Hindlimb muscle (tissue), 1 donor: ENCODE measurements at places on chromosomes 7 and 10.

DNA sequence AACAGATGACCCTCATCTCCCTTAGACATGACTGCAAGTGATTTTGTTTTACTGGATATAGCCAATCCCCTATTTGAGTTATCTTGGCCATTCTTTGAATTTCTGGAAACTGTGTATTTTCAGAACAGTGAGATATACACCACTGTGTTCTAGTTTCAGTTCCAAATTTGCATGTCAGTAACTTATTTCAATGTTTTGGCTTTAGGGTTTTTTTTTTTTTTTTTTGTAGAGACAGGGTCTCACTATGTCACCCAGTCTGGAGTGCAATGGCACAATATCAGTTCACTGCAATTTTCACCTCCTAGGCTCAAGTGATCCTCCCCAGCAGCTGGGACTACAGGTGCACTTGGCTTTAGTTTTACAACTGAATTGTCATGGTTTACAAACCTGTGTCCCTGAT, 67.2 kb downstream of the ATAD1 start:
- no peak for DNase-seq

DNA sequence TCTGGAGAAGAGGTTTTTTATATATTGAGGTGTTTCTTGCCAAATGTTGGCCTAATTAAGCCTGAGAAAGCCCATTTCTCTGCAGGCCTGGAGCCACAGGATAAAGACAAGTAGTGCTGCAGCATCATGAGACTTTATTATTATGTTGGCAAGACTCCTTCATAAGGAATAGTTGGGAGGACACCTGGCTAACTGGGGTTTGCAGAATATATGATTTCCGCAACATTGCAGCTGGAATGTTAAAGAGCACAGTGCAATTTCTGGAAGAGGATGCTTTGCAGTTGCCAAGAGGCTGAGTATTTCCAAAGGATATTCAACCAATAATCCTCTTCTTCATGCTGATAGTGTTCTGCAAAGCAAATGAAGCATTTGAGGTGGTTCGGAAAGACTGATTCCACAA, 1512.8 kb upstream of the LRRTM3 start:
- peak; percentile 57 for DNase-seq

DNA sequence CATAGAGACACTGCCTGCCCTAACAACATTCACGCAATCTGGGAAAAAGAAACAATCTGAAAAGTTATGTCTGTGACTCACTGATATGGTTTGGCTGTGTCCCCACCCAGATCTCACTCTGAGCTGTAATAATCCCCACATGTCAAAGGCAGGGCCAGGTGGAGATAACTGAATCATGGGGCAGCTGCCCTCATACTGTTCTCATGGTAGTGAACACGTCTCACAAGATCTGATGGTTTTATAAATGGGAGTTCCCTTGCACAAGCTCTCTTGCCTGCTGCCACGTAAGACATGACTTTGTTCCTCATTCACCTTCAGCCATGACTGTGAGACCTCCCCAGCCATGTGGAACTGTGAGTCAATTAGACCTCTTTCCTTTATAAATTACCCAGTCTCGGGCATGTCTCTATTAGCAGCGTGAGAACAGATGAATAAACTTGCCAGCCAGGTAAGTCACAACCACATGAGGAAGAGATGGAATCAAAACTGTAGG, 341.5 kb upstream of the AOAH start:
- no peak for DNase-seq

DNA sequence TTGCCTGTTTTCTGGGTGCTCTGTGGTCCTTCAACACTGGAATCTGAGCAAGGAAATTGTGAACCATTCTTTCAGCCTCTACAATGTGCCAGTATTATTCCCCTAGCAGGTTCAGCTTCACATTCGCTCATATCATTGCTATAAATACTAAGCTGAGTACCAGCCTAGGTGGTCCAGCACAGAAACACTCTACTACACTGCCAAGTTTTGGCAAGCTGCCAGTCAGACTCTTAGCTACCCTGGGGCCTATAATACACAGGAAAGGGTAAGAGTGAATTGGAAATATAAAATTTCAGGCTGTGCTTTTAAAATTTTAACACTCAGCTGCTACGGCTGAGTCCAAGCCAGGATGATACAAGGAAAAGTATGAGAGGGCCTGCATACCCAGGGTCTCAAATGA, 49.9 kb upstream of the PPP1R3A start:
- DNase-seq = no peak

- DNase-seq = no peak
Observed at GRCh38 chr7:102285540-102286236, 980 bp upstream of the SH2B2 start.

DNA sequence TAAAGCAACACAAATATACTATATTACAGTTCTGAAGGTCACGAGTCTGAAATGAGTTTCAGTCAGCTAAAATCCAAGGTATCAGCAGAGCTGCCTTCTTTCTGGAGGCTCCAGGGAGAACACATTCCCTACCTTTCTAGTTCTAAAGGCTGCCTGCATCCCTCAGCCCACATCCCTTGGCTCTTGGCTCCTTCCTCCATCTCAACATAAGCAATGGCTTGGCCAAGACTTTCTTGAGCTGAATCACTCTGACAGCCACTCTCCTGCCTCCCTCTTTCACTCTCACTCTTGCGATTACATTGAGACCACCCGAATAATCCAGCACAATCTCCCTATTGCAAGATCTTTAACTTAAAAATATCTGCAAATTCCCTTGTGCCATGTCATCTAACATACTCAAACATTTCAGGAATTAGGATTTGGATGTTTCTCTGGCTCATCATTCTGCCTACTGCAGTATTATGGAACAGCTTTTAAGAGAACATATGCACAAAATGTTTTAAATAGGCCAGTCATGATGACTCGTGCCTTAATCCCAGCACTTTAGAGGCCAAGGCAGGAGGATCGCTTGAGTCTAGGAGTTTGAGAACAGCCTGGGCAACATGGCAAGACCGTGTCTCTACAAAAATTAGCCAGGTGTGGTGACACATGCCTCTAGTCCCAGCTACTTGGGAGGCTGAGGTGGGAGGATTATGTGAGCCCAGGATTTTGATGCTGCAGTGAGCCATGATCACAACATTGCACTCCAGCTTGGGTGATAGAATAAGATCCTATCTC, 144.2 kb upstream of the VSTM2A start:
- no peak for DNase-seq

- no peak for DNase-seq
Observed at GRCh38 chr7:6197801-6198551, 74.4 kb downstream of the CYTH3 start.

DNA sequence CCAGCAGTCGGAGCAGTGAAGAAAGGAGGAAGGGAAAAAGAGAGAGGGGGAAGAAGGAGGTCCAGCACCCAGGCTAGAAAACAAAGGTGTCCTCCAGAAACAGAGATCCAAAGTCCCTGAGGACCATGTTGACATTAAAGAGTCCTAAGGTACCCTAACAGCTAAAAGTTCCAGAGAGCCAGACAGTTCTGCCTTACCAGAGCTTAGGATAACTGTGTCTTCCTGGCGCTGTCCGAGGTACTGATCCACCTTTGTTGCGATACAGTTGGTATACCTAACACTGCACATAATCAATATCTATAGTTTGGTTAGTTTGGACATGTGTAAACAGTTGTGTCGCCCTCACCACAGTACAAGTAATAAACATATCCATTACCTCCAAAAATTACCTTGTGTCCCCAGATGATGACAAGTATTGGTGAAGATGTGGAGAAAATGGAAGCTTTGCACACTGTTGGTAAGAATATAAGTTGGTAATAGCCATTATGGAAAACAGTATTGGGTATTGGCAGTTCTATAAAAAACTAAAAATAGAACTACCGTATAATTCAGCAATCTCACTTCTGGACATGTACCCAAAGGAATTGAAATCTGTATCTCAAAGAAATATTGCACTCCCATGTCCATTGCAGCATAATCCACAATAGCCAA, 59.8 kb downstream of the GRID1 start:
- DNase-seq = peak; percentile 21

GRCh38 chr10:97210543-97210960, 24.8 kb upstream of the SLIT1 start:
- peak; percentile 59 for DNase-seq

GRCh38 chr10:3873728-3874461, 88.9 kb upstream of the KLF6 start:
- DNase-seq = peak; percentile 80

- no peak for DNase-seq
Observed at GRCh38 chr10:42646687-42647640, 8.6 kb upstream of the ZNF33B start.

- no peak for DNase-seq
Observed at GRCh38 chr10:48266528-48266927, 8.0 kb downstream of the FRMPD2 start.

GRCh38 chr7:75679060-75679459, 59.7 kb downstream of the HIP1 start:
- no peak for DNase-seq

GRCh38 chr7:146728611-146729010, 612.0 kb downstream of the CNTNAP2 start:
- DNase-seq = no peak

GRCh38 chr10:96096958-96097357, 33.1 kb upstream of the ZNF518A start:
- DNase-seq = no peak

- peak; percentile 34 for DNase-seq
Observed at GRCh38 chr7:101633511-101633910, 4.4 kb upstream of the MYL10 start.

GRCh38 chr7:128019288-128019687, 11.9 kb downstream of the LRRC4 start:
- DNase-seq = no peak

DNA sequence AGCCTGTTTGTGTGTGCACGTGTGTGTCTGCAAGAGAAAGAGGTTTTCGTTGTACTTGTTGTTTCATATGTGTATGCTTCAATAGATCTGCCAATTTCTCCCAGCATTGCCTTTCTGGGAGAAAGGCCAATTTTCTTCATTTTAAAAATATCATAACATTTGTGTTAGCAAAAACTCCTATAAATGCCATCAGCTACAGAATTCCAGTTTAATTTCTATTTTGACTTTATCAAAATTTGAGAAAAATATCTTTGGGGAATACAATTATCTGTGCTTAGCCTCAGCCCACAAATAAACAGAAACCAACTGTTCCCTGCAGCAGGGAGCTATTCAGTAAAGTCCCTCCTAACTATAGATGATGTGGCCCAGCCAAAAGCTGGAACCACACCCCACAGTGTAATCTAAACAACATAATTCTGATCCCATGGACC, 68.3 kb upstream of the MGMT start:
- DNase-seq = peak; percentile 53

- DNase-seq = no peak
Observed at GRCh38 chr10:13628661-13629060, 41.9 kb downstream of the PRPF18 start.

DNA sequence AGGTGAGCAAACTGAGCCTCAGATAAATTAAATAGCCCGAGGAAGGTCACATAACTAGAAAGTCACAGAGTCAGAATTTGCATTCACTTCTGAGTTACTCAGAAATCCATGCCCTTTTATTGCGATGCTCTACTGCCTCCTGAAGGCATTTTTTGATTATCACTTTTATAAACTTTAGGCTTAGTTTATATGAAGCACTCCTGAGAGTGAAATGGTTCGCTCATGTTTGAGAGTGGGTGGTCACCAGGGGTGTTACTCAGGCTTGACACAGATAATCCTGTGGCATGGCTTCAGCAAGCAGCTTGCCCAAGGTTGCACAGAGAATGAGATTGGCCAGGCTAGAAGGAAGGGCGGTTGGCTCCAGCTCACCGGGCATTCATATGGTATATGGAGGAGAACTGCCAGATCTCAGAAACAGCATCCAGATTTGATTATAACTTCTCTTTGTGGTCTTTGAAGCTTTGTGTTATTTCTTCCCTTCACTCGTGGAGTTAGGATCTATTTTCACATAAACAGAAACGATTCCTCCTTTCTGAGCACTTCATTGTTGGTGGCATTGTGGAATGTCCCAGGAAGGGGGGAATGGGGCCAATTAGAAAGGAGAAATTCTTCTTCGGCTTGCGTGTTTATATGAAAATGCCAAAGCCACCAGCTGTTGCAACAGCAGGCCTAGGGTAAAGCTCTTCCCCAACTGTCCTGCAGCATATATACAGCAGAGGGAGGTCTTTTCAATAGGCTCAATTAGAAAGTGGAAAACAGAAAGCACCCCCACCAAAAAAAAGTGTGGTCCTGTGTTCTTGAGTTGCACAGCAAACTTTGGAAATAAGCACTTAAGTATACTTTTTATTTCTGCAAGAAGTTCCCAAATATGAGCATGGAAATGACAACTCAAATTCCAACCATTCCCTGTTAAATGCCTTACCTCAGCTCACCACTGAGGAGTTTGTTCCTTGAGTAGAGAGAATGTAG, 628.8 kb downstream of the SUGCT start:
- peak; percentile 40 for DNase-seq

GRCh38 chr7:136251826-136252225, 274.7 kb upstream of the MTPN start:
- DNase-seq = no peak

GRCh38 chr10:76553263-76554032, 1084.2 kb downstream of the KCNMA1 start:
- DNase-seq = no peak

GRCh38 chr10:13891128-13892000, 304.6 kb downstream of the PRPF18 start:
- peak; percentile 38 for DNase-seq

- DNase-seq = no peak
Observed at GRCh38 chr10:63214571-63214970, 81.4 kb downstream of the NRBF2 start.

DNA sequence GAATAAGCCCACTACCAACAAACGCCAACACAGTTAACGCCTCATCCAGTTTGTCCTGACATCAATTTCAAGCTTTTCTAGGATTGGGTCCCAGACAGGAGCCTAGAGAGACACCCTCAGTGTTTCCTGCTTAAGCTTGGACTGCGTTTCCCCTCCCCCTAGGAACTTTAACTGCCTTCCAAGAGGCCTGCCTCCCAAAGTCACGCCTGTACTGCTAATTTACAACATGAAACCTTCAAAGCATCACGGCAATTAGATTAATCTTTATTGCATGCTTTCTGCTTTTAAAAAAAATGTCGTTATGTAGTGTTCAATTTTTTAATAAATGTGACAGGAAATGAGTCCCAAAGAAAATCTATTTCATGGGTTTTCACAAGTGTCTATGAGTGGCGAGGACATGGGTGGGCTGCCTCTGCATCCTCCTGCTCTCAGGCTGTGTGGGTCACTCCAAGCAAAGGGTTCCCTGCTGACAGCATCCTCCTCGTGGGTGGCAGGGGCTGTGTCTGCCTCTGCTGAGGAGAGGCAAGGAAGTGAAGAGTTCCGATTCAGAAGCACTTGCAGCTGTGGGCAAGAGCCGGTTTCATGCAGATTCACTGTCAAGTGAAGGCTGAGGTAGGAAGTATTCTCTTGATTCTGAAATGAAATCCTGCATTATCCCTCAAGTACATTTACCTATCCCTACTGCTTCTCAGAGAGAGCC, 193.0 kb upstream of the KMT2E start:
- no peak for DNase-seq

- no peak for DNase-seq
Observed at GRCh38 chr7:77791336-77791735, 6.9 kb downstream of the TMEM60 start.

GRCh38 chr10:7881119-7881518, 62.8 kb downstream of the TAF3 start:
- DNase-seq = no peak

DNA sequence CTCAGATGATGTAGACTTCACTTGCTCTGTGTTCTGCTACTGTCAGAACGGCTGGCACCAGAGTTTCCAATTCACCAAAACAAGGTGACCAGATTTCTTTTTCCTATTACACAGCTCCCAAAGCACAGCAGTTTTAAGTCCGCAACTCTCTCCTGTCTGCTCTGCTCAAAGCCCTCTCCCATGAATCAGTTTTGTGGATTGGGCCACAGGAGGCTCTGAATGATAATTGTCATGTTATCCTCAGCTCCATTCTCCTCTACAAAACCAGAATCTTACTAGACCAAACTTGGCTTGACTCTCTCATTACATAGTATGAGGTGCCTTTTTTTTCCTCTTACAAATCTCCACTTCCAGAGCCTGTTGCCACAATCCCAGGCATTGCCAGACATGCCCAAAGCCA, 223.5 kb downstream of the SNX13 start:
- DNase-seq = no peak
